Psoas muscle (tissue), 8 donors: ENCODE measurements at places on chromosomes 7 and 10. TPM values are rescaled to one million over a fixed set of nuclear protein-coding genes. Genes with fewer than 3 reads are reported as not detected.

Gene RPA3
- 10.8 TPM for polyA plus RNA-seq

Gene C10orf62
- 0.12 TPM for polyA plus RNA-seq

Gene ADAMTS14
- not detected for polyA plus RNA-seq

Gene KIN
- 6.9 TPM for polyA plus RNA-seq

Gene RPEL1
- polyA plus RNA-seq = not detected

Gene SNCG
- 21.3 TPM for polyA plus RNA-seq

Gene PRPS1L1
- not detected for polyA plus RNA-seq

Gene FBXL13
- 0.13 TPM for polyA plus RNA-seq

Gene CLEC5A
- polyA plus RNA-seq = 0.33 TPM

Gene SH2B2
- 18.6 TPM for polyA plus RNA-seq

Gene MYL7
- 0.23 TPM for polyA plus RNA-seq

Gene RNF32
- not detected for polyA plus RNA-seq

Gene STAG3
- polyA plus RNA-seq = 0.51 TPM

Gene PROSER2
- polyA plus RNA-seq = 0.63 TPM

Gene TMEM229A
- polyA plus RNA-seq = 0.03 TPM

Gene ZNF853
- 4.4 TPM for polyA plus RNA-seq

Gene KCNMA1
- polyA plus RNA-seq = 47.4 TPM

Gene EBLN1
- polyA plus RNA-seq = not detected

Gene TFPI2
- polyA plus RNA-seq = 2.3 TPM

Gene RBM20
- 11.7 TPM for polyA plus RNA-seq

Gene EN2
- 1.3 TPM for polyA plus RNA-seq

Gene MACC1
- not detected for polyA plus RNA-seq

Gene BLNK
- 0.15 TPM for polyA plus RNA-seq

Gene GIMAP6
- 12.6 TPM for polyA plus RNA-seq

Gene GRID2IP
- polyA plus RNA-seq = not detected

Gene NYAP1
- 0.12 TPM for polyA plus RNA-seq

Gene MYO1G
- polyA plus RNA-seq = 0.30 TPM

Gene NPY4R2
- polyA plus RNA-seq = not detected

Gene HECW1
- polyA plus RNA-seq = 0.56 TPM

Gene DDX50
- polyA plus RNA-seq = 27.5 TPM

Gene MAD1L1
- polyA plus RNA-seq = 17.5 TPM

Gene AFAP1L2
- polyA plus RNA-seq = 0.75 TPM

Gene TLL2
- 0.64 TPM for polyA plus RNA-seq

Gene TPST1
- 2.8 TPM for polyA plus RNA-seq

Gene SFRP4
- 0.41 TPM for polyA plus RNA-seq

Gene CPA2
- not detected for polyA plus RNA-seq

Gene RARRES2
- 7.7 TPM for polyA plus RNA-seq

Gene GPR146
- 9.9 TPM for polyA plus RNA-seq

Gene SLC26A5
- not detected for polyA plus RNA-seq

Gene OR2A12
- not detected for polyA plus RNA-seq

Gene NFE2L3
- polyA plus RNA-seq = 1.1 TPM

Gene INA
- 0.08 TPM for polyA plus RNA-seq

Gene EGFR
- polyA plus RNA-seq = 5.5 TPM

Gene PITRM1
- 79.3 TPM for polyA plus RNA-seq

Gene AKR1C4
- polyA plus RNA-seq = not detected

Gene UCMA
- polyA plus RNA-seq = 0.04 TPM

Gene PDE1C
- 0.39 TPM for polyA plus RNA-seq

Gene ELFN1
- polyA plus RNA-seq = 0.11 TPM

Gene OR9A2
- not detected for polyA plus RNA-seq

Gene PAPOLB
- 0.01 TPM for polyA plus RNA-seq

Gene NUDT13
- polyA plus RNA-seq = 3.7 TPM

Gene ENTPD1
- polyA plus RNA-seq = 1.7 TPM

Gene VWC2
- not detected for polyA plus RNA-seq

Gene TCF7L2
- 1.8 TPM for polyA plus RNA-seq

Gene ELN
- polyA plus RNA-seq = 10.6 TPM

Gene KEL
- 0.30 TPM for polyA plus RNA-seq

Gene HKDC1
- polyA plus RNA-seq = 0.03 TPM
